Central memory CD4-positive, alpha-beta T cell (primary cell): ENCODE measurements at places on chromosomes 4 and X.

GRCh38 chrX:71621603-71622002 lies 3.3 kb upstream of the CXCR3 start:
- no peak for DNase-seq

- no peak for DNase-seq
Measured at GRCh38 chr4:83793481-83793880, 257.6 kb downstream of the GPAT3 start.

- no peak for DNase-seq
Measured at GRCh38 chr4:38762560-38762959, 20.2 kb downstream of the TLR10 start.

DNA sequence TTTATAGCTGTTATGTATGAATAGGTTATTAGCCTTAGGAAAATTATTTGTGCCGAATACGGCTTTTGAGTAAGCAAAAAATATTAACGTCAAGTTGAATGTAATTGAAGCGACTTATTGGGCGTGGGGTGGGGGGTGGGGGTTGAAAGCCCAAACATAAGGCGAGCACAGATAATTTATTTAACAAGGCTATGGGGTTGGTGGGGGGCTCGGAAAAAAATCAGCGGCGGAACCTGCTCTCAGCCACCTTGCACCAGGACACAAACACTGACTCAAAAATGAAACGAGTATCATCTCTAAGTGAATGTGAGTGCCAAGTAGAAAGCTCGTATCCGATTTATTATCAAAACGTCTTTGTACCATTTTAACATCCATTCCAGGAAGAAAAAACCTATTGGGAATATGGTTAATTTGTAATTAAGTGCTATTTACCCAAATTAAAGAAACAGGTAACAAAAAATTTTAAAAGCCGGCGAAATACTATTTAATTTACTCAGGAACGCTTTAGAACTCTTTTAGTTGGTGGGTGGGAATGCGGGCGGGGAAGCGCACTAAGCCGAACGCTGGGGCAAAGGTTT lies 902 bp upstream of the LARP1B start:
- no peak for DNase-seq

- DNase-seq, result no peak
Measured at GRCh38 chr4:71639380-71639779, 144.5 kb downstream of the GC start.

GRCh38 chrX:22060415-22061280 lies 28.5 kb downstream of the PHEX start:
- no peak for DNase-seq

DNA sequence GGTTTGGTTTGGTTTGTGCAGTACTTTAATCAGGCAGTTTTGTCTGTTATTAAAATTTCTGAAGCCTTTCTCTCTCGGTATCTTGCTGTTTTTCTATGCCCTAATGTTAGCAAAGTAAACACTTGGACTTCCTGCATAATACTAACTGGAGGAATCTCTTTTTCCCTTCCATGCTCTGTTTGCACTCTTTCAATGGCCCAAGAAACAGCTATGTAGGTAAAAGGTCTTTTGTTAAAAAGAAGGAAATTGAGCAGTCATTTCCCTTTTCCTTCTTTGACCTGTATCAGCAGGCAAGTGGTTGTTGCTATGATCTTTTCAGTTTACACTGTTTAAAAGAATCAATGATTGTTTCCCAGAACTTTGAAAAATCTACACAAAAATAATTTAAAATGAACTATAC lies 82.7 kb downstream of the CCSER1 start:
- no peak for DNase-seq

DNA sequence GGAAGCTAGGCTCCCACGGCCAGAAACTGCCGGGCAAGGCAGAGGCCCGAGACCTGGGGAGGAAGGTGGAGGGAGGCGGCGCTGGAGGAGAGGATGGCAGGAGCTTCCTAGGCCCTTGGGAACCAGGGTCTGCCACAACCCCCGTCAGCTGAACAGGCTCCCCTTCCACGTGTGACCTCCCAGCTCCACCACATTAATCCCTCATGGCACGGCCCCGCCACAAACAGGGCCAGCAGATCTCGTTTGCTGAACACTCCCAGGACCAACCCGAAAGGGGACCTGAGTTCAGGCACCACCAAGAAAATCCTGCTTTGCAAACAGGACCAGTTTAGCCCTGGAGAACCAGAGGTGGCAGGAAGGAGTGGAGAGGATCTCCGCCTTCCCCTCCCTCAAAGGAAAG lies 62.7 kb downstream of the FHDC1 start:
- no peak for DNase-seq

GRCh38 chr4:138751309-138751708 lies 264.3 kb upstream of the NOCT start:
- no peak for DNase-seq

GRCh38 chr4:8411351-8412180 lies 29.0 kb downstream of the ACOX3 start:
- no peak for DNase-seq

- no peak for DNase-seq
Measured at GRCh38 chrX:112874175-112874574, 33.5 kb upstream of the AMOT start.

DNA sequence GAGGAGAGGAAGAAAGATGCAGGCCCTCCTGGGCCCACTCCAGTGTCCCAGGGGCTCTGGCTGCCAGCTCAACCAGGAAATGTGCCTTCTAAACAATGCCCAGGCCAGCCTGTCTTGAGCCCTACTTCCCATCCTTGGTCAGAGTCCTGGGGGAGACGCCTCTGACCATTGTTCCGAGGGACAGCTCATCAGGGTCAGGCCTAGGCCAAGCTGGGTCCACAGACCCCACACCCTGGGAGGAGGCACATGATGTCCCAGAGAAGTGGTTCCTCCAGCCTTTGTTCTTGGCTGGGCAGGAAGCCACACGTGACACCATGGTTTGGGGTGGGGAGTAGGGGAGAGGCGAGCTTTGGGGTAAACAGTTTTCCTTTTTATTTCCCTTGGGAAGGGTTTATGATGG lies 102.5 kb downstream of the EFNB1 start:
- no peak for DNase-seq

DNA sequence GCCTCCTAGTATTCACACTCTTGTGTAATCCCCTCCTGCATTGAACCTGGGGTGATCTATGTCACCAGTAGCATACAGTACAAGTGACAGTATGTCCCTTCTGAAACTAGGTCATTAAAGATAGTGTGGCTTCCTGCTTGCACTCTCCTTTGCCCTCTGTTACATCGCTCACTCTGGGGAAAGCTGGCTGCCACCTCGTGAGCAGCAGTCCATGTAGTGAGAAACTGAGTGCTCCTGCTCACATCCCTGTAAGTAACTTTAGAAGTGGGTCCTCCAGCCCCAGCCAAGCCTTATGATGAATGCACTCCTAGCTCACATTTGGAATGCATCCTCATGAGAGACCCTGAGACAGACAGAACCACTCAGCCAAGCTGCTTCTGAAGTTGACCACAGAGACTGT lies 89.8 kb upstream of the TNIP3 start:
- DNase-seq, result peak; percentile 44

- no peak for DNase-seq
Measured at GRCh38 chr4:153791746-153792617, 3.1 kb upstream of the SFRP2 start.

GRCh38 chr4:175935016-175935661 lies 123.1 kb upstream of the GPM6A start:
- no peak for DNase-seq

DNA sequence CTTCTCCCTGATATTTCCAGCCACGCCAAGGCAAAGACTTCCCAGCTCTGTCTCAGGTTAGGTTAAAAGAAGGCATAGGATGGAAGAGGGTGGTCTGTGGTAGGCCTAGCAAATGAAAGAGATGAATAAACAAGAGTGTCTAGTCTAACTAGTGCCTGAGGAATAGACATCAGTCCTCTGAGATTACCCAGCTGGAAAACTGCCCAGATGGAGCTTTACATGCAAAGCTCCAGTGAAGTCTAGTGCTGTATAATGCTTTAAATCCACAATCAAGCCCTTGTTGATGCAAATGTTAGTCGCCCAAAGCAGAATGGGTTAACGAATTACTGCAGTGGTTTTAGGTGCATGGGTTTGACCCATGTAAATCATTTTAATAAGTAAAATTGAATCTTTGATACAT lies 24.8 kb upstream of the GUCY1B1 start:
- DNase-seq, result no peak

DNA sequence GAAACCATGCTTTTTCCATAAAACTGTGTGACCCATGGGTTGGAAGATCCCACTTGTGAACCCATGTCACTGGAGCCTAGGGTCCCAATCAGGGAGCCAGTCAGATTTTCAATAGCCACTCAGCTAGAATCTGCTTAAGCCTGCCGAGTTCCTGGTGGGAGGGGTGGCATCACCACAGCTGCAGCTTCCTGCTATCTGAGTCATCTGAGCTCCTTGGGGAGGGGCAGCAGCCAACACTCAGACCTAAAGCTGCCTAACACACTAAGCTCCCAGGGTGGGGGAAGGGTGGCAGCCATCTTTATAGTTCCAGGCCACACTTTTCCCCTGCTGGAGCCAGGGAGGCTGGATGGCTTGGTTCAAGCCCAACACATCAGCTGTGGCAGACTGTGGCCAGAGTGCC lies 350.1 kb downstream of the C4orf33 start:
- no peak for DNase-seq

GRCh38 chr4:188976644-188977115 lies 837.4 kb downstream of the TRIML1 start:
- no peak for DNase-seq

GRCh38 chr4:11593576-11594116 lies 165.0 kb upstream of the HS3ST1 start:
- no peak for DNase-seq

DNA sequence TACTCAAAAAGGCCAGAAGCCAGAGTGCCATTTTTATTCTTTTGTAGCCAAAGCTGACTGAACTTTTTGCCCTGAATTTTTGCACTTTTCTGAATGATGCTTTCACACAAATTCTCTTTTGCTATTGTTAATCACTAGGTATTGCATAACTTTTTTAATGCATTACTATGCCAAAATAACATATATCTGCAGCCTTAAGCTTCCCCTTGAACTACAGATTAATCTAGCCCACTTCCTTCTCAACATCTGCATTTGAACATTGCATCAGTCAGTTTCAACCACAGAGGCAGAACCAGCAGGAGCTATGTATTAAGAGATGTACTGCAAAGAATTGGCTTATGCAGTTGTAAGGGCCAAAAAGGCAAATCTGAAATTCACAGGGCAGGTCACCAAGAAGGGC lies 197.6 kb upstream of the GYPA start:
- DNase-seq, result no peak

DNA sequence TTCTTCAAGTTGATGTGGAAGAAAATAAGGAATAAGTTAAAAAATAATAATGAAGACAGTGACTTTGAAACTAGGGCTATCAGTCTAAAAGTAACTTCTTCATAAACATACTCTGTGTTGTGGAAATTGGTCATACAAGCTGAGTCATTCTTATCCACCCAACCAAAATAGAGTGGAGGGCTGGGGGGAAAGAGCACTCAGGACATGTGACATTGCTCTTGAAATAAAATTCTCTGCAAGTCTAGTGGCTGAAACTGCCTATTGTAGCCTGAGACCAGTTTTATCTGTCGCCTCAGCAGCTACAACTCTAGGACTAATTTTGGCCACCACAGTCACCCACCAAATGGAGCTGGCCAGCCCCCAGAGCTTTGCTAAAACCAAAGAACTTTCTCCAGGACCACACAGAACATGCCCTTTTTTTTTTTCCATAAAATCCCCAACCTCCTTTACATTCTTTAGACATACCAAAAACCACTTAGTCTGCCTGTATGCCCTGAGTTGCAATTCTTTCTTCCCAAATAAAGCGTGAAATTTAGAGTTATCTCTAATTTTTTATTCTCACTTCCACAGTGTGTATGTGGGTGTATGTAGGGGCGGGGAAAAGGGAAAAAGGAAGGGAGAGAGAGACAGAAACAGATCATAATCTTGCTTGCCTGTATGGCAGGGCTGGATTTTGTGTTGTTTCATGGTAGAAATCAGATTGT lies 23.0 kb upstream of the SLC25A4 start:
- no peak for DNase-seq

GRCh38 chrX:45760187-45760742 lies 559.6 kb upstream of the DIPK2B start:
- no peak for DNase-seq

DNA sequence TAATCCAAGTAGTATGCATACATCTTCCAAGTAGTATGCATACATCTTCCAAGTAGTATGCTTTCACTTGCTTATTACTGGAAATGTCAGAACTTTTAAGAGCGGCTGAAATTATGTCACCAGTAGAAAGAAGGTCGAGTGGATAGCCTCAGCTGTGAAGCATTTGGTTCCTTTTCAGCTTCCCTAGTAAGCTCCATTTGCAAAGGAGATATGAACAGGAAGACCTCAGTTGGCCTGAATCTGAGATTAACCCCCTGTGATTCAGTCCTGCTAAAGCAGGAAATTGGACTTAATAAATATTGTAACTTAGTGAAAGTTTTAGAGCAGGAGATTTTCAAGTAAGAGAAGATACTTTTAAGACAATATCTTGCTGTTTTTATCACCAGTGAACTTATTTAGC lies 48.1 kb downstream of the PCDH7 start:
- DNase-seq, result no peak

- DNase-seq, result no peak
Measured at GRCh38 chr4:95250544-95251137, 298.1 kb downstream of the UNC5C start.

DNA sequence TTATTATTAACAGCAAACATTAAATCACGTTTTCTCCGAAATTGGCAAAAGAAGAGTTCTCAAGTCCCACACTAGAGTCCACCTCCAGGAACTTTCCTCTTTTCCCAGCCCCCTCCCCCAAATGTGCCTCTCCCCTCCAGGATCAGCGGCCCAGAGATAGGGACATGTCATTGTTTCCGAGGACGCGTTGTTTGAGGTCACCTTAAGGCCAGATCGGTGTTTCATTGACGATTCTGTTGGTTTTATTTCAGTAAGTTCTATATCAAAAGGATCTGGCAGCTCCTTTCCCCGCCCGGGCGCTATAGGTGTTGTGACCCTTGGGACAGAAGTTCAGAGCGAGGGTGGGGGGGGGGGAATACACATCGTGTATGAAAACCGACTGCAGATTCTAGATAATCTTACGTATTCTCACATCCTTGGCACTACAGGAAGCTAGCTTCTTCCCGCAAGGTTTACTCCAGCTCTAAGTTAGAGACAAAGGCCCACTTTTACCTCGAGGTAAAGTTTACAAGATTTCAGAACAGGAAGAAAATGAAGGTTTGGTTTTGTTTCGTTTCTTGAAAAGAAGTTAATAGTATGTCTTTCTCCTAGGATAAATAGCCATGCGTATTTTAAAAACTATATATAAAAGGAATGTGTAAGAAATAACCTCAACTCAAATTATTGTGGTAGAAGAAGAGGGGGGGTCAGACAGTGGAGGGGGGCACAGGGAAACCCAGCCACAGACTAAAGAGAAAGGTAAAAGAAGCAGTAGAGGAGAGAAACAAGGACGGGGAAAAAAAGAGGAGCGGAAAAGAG lies 739 bp upstream of the MSX1 start:
- DNase-seq, result no peak

- no peak for DNase-seq
Measured at GRCh38 chr4:52260514-52261210, 209.6 kb downstream of the SPATA18 start.

DNA sequence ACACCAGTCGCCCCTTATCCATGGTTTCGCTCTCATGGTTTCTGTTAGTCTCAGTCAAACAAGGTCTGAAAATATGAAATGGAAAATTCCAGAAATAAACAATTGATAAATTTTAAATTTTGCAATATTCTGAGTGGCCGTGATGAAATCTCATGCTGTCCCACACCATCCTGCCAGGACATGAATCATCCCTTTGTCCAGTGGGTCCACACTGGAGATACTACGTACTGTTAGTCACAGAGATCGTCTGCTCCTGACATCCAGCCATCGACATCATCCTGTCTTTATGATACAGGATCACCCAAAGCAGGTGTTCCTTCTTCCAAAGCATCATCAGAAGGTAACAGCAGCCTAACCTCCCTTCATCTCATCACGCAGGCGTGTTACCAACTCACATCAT lies 76.5 kb upstream of the MSX1 start:
- no peak for DNase-seq
